ENCODE measurements at places on chromosomes 1 and 21. TPM values are rescaled to one million over a fixed set of nuclear protein-coding genes. Genes with fewer than 3 reads are reported as not detected.

- no peak for DNase-seq
Observed at GRCh38 chr1:183710734-183711133, 57.6 kb upstream of the APOBEC4 start.

Gene GRIK3
- not detected for total RNA-seq

- DNase-seq = peak; percentile 26
Observed at GRCh38 chr1:221839782-221840395, 98.0 kb upstream of the DUSP10 start.

Gene ANKRD35
- total RNA-seq = 0.02 TPM

Gene CASP9
- total RNA-seq = 12.3 TPM

DNA sequence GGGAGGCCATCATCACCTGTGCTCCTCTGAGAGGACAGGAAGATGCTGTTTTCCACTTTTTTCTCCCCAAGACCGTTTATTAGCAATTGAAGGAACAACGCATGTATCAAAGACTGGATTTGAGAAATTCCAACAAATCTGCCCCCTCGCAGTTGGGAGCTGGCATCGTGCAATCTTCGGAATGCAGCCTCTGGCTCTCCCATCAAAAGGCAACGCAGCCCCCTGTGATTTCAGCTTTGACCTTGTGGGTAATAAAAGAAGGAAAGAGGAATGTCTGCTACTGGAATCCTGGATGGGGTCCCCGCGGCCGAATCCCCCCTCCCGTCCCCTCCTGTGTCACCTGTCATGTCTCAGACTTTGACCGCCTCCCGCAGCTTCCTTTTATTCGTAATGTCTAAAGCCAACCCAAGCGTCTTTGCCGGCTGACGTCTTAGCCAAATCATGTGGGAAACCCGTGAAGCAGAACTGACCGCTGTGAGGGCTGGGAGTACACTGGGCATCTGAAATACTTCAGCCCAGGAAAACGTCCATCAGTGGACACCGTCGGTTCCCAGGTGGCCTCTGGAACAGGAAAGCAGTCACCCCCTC, 101.5 kb downstream of the WDR4 start:
- DNase-seq = no peak
